Cardiac muscle cell (in vitro differentiated cells and primary cell): ENCODE measurements at places on chromosomes 5 and 9. TPM values are rescaled to one million over a fixed set of nuclear protein-coding genes. Genes with fewer than 3 reads are reported as not detected.

- DNase-seq: no peak
These were observed 9.4 kb upstream of the BOD1 start for GRCh38 chr5:173625673-173626504.

DNA sequence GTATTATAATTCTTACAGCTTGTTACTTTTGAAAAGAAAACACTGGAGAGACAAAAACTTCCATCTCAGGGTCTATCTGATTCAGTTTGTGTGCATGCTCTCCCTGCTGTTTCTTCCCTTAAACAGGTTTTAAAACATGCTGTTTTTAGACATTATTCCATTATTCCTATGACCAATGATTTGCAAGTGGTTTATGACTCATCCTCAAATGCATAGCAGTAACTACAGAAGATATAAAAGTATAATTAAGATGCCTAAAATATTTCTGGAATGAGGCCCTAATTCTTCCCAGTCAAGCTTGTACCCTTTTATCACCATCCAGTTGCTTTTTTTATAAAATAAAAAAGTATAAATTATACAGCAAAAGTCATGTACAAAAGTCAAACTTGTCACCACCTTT is 3.7 kb downstream of the DTWD2 start:
- peak; percentile 17 for DNase-seq

DNA sequence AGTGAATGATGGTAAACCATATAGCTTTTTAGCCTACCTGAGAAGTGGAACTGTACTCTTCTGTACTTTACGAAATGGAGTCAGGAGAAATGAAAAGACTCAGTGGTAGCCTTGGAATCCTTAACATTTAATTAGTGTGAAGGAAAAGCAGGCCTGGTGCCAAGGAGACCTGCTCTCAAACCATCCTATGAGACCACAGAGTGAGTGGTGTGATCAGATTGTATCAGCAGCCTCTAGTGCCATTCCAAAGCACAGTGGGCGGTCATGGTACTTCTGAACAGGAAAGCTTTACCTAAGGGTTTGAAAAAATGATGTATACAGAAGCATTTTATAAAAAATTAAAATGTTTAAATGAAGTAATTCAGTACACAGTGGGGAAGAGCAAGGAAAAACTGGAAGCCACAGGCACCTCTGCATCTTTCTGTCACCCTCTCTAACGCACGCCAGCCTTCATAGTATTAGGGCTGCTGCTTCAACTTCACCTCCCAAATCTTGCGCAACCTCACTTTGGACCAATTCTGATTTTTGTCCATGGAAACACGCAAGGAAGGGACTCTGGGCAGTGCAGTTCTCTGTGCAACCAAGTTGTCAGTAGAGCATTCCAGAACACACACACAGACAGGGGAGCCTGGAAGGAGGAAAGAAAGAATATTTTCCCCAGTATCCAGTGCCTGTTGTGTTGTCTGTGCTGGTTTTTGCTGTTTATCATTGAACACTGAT is 203.7 kb downstream of the SH3GL2 start:
- DNase-seq: no peak

GRCh38 chr5:134777366-134777765 is 18.8 kb downstream of the DDX46 start:
- no peak for DNase-seq

SLC25A2 gene
- 0.42 TPM in 1 of 2 replicates, not detected in the other for total RNA-seq

GRCh38 chr5:175447571-175447970 is 3.6 kb upstream of the DRD1 start:
- no peak for DNase-seq
